ENCODE measurements at places on chromosomes 4 and X.

GRCh38 chr4:120824946-120825345 is 97.6 kb downstream of the PRDM5 start:
- DNase-seq = no peak

DNA sequence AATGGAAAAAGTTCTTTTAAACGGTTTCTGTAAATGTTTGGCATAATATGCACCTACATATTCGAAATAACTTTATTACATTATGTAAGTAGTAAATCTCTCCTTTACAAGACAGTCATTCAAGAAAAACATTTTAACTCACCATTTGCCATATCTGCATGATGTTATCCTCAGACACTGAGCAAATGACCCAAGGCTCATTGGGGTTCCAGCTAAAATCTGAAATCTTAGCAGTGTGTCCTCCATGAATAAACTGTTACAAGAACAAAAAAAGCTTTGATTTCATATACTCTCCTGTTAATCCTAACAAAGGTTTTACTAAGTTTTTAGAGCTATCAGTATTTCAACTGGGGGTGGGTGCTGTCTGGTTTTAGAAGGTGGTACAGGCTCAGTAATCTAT is 24.5 kb downstream of the RBBP7 start:
- no peak for DNase-seq

GRCh38 chr4:182297659-182298058 is 54.5 kb downstream of the TENM3 start:
- no peak for DNase-seq

DNA sequence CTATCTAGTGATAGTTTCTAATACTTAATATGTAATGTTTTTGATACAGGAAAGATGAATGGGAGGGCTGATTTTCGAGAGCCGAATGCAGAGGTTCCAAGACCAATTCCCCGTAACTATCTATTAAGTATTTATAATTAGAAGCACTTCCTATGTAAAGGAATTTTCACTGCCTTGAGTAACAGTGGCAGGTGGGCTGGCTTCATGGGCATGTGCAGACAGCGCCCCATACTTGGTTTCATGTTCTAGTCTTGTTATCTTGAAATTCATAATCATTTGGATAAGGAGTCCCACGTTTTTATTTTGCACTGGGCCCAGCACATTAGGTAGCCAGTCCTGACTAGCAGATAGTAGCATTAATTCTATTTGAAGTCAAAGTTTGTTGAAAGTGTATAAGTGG is 1.7 kb downstream of the OCIAD1 start:
- DNase-seq = no peak

- no peak for DNase-seq
Measured at GRCh38 chr4:12126474-12126873, 697.8 kb upstream of the HS3ST1 start.

DNA sequence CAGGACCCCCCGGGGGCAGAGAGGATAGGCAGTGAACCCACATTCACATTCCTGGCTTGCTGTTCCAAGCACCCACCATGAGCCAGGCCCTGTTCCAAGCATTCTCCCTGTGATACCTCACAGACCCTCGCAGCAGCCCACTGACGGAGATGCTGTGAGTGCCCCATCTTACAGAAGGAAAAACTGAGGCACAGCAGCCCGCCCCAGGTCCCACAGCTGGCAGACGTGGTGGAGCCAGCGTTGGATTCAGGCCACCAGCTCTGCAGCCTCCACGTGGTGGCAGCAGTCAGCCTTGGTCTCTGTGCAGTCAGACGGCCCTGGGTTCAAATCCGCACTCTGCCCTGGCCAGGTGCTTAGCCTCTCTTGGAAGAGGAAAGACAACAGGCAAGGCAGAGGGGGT is 16.8 kb downstream of the MAN2B2 start:
- no peak for DNase-seq

DNA sequence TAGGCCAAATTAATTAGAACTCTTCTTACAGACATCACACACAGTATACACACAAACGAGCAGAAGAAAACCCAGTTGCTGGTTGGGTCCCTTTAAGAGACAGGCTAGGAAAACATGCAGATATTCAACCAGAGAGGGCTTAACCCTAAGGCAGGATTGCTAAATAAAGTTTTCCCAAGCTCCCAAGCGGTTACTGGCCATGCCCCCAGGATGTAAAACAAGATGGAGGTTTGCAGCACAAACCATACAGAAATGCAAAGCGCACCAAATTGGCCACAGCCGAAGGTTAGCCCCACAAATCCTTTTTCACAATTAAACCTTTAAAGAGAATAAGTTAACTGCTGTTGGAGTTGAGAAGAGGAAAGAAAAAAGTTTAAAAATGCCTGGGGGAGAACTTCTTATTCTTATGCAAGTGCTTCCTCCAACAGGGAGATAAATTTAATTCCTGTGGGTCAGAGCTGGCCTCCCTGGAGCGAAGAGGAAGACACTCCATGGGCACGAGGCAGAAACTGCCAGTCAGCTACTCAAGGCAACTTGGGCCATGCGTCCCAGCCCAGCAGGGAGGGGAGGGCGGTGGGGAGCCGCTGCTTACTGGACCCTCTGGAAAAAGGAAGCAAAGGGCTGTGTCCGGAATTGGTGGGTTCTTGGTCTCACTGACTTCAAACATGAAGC is 167.6 kb upstream of the ARSJ start:
- no peak for DNase-seq
